A549 treated with dexamethasone at 1 μM for 4 hours (cell line): ENCODE measurements at places on chromosomes 4 and X. TPM values are rescaled to one million over a fixed set of nuclear protein-coding genes. Genes with fewer than 3 reads are reported as not detected.

Gene BEND2
- not detected in 5 replicates for total RNA-seq

Gene SHROOM4
- total RNA-seq: not detected in 5 replicates

Gene ANKRD50
- total RNA-seq: 4.3 to 7.4 TPM (median 6.9 TPM) in 5 replicates

Gene GCNA
- total RNA-seq: 1.4 to 2.4 TPM (median 1.9 TPM) in 5 replicates

Gene SPATA18
- total RNA-seq: 3.4 to 5.1 TPM (median 4.6 TPM) in 5 replicates
